Endothelial cell of umbilical vein (primary cell): ENCODE measurements at places on chromosomes 11 and 22. TPM values are rescaled to one million over a fixed set of nuclear protein-coding genes. Genes with fewer than 3 reads are reported as not detected.
A peak's percentile ranks its signal among the peaks of the same experiment; 100 is the strongest.

GRCh38 chr11:1531449-1532013 is 40.5 kb downstream of the DUSP8 start:
- DNase-seq = no peak

Gene ST14
- total RNA-seq = not detected in 2 replicates

DNA sequence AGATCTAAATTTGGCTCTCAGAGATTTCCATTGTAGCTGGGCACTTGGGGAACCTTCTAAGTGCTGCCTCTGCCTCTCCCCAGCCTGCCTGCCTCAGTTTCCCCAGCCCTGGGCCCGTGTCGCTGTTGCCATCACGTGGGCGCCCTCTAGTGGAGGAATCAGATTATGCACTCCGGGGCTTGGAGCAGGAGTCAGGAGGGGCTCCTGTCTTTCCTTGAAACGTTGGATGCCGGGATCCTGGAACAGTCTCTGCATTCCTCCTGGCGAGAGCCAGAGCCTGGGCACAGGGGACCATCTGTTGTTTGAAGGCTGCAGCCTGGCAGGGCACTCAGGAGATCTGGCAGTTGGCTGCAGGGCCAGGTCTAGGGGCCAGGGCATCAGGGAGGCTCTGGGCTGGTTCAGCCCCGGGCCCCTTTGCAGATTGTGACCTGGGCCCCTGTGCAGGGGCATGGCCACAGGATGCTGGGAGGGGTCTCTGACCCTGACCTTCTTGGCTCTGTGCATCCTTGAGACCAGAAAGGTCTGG is 71.6 kb downstream of the LRP5 start:
- DNase-seq = peak; percentile 41

DNA sequence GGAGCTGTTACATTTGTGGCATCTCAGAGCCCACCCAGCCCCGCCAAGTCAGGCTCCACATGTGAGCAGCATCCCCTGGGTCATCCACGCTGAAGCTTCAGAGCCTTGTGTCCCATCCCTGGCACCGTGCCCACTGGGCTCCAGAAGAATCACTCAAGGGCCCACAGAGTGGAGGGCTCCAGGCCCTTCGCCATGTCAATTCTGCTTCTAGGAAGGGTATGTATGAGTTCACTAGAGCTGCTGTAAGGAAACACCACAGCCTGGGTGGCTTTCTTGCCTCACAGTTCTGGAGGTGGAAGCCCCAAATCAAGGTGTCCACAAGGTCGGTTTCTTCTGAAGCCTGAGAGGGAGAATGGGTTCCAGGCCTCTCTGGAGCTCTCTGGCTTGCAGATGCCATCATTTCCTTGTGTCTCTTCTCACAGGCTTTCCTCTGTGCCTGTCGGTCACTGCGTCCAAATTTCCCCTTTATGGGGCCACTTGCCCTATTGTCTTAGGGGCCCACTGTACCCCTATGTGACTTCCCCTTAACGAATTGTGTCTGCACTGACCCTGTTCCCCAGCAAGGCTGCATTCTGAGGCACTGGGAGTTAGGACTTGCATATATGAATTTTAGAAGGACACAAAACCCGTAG is 1476.0 kb downstream of the TBC1D22A start:
- no peak for DNase-seq

Gene TENM4
- 0.27 TPM in 1 of 2 replicates, not detected in the other for total RNA-seq

Gene BEST1
- 0.21 TPM in 1 of 2 replicates, not detected in the other for total RNA-seq

GRCh38 chr11:29364006-29364405 is 652.8 kb downstream of the KCNA4 start:
- DNase-seq = no peak

- DNase-seq = peak; percentile 62
Measured at GRCh38 chr22:45268958-45269844, 15.5 kb upstream of the UPK3A start.

DNA sequence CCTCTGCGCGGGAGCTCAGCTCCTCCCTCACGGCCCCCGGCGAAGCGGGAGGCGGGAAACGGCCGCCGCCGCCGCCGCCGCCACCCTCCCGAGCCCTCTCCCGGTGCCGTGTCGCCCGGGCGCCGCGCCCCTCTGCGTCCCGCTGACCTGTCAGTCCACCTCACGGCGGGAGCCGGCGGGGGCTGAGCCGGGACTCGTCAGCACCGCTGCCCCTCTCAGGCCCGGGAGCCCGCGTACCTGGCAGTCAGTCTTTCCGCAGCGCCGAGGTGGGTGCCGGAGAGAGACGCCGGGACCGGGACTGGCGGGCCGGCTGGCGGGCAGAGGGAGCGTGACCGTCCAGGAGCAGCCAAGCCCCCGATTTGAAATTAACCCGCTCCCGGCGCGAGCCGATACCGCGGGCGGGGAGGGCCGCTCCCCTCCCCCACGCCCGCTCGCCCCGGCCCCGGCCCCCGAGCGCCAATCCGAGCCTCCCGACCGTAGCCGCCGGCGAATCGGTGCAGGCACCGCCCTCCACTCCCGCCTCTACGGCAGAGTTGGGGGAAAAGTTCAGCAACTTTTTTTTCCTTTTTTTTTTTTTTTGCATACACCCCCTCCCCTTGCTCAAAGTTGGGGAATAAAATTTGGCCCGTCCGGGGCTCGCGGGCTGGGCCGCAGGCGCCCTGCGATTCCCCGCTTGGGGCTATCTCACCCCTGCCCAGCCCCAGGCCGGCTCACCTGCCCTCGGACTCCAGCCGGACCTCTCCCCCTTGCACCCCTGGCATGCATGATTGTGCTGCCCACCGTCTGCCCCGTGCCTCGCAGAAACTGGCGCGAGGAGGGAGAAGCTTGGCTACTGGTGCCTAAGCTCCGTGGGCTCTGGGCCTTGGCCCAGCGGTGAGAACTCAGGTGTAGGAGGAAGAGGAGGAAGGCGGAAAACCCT is 774 bp upstream of the E2F8 start:
- peak; percentile 8 for DNase-seq

- DNase-seq = no peak
Measured at GRCh38 chr11:3359092-3359824, 19.7 kb downstream of the ZNF195 start.

Gene PAMR1
- total RNA-seq = not detected in 2 replicates

DNA sequence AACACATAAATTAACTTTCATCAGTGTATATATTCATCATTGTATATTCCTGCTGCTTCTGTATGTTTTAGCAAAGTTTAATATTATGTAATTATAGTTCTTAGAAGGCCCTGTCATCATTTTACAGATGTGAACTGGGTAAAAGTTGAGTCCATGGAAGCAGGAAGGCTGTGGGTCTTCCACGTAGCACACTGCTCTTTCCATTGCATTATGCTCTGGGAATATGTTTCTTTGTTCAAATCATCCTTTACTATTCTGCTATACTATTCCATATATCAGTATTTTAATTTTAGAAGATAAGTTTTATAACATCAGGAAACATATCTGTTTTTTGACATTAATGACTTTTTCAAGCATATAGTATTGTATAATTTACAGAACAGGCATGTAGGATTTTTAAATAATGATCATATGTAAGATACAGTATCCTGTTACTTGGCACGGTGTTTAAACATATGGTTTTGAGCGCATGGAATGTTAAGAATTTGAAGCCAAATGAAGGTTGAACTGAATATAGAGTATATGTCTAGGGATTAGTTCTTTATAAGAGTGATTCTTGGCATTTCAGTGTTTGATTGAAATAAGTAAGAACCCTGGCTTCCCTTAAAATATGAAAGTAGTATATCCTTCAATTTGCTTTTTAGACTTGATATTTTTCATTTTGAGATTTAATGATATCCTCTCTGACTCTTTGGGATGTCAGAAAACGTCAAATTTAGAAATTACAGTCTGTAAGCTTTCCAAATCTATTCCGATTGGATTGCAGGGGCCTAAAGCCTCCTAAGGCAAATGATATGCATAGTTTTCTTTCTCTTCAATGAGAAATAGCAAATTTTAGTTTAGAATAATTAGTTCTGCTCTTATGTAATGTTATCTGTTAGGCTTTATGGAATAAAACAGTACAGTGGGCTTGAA is 8.6 kb downstream of the CCDC81 start:
- DNase-seq = no peak

Gene CCDC87
- total RNA-seq = 0.22 and 0.28 TPM in 2 replicates

- peak; percentile 90 for DNase-seq
Measured at GRCh38 chr11:67391304-67392182, at the start of gene RAD9A. Gene RAD9A (plus strand): TSS chr11:67391986. CDS start chr11:67392045, 59 bp downstream.

DNA sequence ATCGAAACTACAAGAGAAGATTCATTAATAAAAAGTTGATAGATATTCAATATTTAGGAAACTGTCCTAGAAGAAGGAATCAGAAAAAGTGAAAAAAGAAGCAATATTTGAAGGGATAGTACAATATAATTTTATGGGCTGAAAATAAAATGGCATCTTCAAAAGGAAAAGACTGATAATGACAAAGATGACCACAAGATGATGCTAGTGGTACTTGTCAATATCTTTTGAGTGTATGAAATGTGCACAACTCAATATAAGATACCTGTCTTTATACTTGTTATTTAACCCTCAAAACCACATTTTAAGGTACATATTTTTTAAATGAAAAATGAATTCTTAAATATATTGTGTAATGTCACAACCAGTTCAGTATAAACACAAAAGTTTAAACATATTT is 1059.6 kb upstream of the RAG2 start:
- DNase-seq = peak; percentile 45

GRCh38 chr11:2314525-2315394 is 12.9 kb downstream of the TSPAN32 start:
- DNase-seq = peak; percentile 24

GRCh38 chr11:35144136-35144741 is 5.3 kb downstream of the CD44 start:
- DNase-seq = no peak

GRCh38 chr11:16310943-16311342 is 45.4 kb downstream of the SOX6 start:
- no peak for DNase-seq

Gene BIK
- 0.49 TPM in 1 of 2 replicates, not detected in the other for total RNA-seq

DNA sequence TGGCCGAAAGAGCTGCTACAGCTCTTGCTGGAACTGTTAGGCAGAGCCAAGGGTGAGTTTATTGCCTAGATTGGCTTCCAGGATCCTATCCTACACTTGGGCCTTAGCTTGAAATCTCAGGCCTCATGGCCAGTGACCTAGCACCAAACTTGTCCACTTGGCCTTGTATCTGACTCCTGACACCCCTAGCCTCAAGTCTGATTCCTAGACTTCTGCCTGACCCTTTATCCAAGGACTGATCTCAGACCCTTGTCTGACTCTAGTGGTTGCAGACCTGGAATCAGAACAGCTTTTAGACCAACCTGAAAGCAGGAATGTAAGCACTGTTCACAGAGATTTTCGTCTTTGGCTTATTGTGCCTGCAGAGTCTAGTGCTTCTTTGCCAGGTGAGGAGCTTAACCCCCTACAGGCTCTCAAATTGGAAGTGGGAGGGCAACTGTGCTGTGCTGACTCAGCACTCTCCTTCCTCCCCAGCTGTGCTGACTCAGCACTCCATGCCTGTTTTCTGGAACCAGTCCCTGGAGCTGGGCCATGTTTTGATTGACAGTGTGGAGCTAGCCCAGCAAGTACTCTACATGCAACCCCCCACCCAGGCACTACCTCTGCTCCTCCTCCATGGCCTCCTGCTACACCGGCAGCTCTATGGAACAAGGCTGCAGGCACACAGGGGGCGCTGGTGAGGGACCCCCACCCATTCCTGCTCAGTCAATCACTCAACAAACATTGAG is 35.1 kb downstream of the RRP8 start:
- DNase-seq = peak; percentile 66

DNA sequence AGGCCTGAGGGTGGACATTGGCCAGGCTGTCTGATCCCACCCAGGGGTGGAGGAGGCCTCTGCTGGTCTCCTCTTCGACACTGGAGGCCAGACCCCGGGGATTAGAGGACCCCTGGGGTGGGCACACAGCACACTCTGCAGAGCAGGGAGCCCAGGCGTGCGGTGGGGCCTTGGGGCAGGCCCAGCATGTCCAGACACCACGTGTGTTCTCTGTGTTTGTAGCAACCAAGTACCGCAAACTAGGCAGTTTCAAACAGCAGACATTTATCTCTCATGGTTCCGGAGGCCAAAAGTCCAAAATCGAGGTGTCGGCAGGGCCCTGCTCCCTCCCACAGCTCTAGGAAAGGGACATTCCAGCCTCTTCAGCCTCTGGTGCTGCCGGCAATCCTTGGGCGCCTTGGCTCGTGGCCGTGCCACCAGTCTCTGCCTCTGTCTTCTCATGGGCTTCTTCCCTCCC is 1.5 kb downstream of the PANX2 start:
- DNase-seq = no peak

DNA sequence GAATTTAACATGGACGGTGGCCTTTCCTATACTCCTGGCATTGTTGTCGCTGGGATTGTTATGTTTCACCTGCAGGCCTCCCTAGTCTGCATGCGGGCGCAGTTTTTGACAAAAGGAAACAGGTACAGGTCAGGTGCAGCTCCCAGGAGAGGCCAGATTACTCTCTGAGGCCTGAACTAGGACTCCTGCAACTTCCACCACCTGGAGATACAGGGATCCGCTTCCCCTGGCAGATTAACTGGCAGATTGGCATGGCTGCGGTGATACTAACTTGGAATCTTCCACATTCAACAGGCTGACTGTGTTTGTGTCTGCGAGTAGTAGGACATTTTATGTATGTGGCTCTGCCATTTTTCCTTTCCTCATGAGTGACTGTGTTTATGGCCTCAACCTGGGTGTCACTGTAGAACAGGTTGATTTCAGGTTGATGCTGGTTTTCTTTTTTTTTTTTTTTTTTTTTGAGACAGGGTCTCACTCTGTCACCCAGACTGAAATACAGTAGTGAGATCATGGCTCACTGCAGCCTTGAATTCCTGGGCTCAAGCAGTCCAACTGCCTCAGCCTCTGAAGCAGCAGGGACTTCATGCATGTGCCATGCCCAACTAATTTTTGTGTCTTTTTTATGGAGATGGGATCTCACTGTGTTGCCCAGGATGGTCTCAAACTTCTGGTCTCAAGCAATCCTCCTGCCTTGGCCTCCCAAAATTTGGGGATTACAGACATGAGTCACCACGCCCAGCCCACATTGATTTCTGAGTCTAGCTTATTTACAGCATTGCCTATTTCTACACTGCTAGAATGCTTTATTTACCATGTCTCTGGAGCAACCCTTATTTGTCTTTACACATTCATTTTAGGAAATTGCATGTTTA is 1.7 kb upstream of the USP28 start:
- DNase-seq = no peak

Gene PANX2
- 5.1 and 5.2 TPM in 2 replicates for total RNA-seq

Gene SLC29A2
- 4.8 and 5.2 TPM in 2 replicates for total RNA-seq

Gene ACRV1
- total RNA-seq = not detected in 2 replicates

Gene DCUN1D5
- 49.8 and 52.9 TPM in 2 replicates for total RNA-seq

DNA sequence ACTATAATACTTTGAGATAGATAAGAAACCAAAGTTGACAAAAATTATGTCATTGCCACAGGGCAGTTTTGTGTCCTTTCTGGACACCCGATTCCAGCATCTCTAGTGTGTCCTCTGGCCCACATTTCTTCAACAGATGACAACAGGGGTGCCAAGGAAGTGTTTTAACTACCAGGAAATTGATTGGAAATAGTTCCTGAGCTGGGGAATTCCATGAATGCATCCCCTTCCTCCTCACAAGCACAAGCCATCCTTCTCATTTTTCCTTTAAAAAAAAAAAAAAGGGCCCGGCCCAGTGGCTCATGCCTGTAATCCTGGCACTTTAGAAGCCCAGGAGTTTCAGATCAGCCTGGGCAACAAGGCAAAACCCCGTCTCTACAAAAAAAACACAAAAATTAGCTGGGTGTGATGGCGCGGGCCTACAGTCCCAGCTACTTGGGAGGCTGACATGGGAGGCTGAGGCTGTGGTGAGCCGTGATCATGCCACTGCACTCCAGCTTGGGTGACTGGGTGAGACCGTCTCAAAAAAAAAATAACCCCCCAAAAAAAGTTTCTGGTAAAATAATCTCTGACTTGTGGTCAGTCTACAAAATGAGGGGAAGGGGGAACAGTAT is 797 bp upstream of the B3GAT3 start:
- DNase-seq = no peak

Gene CRYAB
- total RNA-seq = not detected in 2 replicates
